ENCODE measurements at places on chromosomes 4 and X. TPM values are rescaled to one million over a fixed set of nuclear protein-coding genes. Genes with fewer than 3 reads are reported as not detected.

DNA sequence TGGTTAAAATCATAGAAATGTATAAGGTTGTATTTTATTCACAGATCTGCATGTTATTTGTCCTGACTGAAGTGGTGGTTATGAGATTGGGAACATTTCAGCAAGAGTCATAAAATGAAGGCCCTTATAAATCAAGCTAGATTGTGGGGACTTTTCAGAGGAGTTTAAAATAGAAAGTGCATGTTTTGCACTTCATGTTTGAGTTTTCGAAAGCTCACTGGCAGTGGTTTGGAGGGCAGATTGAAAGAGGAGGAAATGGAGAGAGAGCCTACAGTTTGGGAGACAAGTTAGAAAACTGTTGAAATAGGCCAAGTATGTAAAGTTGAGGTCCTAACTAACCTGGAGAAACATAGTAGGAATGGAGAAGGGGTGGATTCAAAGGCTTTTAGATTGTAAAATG lies 124.9 kb downstream of the KDM6A start:
- H3K4me3 ChIP-seq, result no peak overlapping the region
- no peak for DNase-seq
- no peaks in the 10 kb centered on the region for H3K36me3 ChIP-seq
- peaks cover 62% of the 10 kb centered on the region for H3K4me1 ChIP-seq

GRCh38 chr4:36241771-36242170 lies 2.5 kb downstream of the ARAP2 start:
- H3K36me3 ChIP-seq, result no peaks in the 10 kb centered on the region
- H3K4me3 ChIP-seq, result peak overlapping the region; percentile 8
- DNase-seq, result no peak
- H3K4me1 ChIP-seq, result peaks cover 5% of the 10 kb centered on the region
- H3K27ac ChIP-seq, result peak overlapping the region; percentile 91

- H3K27me3 ChIP-seq, result no peaks in the 10 kb centered on the region
- H3K36me3 ChIP-seq, result no peaks in the 10 kb centered on the region
- H3K27ac ChIP-seq, result no peak overlapping the region
- DNase-seq, result no peak
- H3K4me1 ChIP-seq, result no peaks in the 10 kb centered on the region
Measured at GRCh38 chrX:132576939-132577338, 88.1 kb upstream of the MBNL3 start.

- H3K4me1 ChIP-seq, result peaks cover 7% of the 10 kb centered on the region
- no peak overlapping the region for H3K4me3 ChIP-seq
- no peaks in the 10 kb centered on the region for H3K27me3 ChIP-seq
Measured at GRCh38 chr4:53917729-53918128, 146.7 kb downstream of the CHIC2 start.

- H3K27ac ChIP-seq, result no peak overlapping the region
- no peaks in the 10 kb centered on the region for H3K27me3 ChIP-seq
- peaks cover 11% of the 10 kb centered on the region for H3K4me1 ChIP-seq
Measured at GRCh38 chr4:99759346-99759984, 57.2 kb upstream of the DAPP1 start.

Gene VEGFD
- 5.4 TPM for total RNA-seq

Data from vagina (tissue), 2 donors.